AG09319 (cell line): ENCODE measurements at places on chromosomes 1 and 21.

GRCh38 chr21:34987501-34988072 is 61.5 kb downstream of the RUNX1 start:
- no peak for DNase-seq

GRCh38 chr1:111162488-111162880 is 22.5 kb downstream of the CEPT1 start:
- DNase-seq: no peak

- DNase-seq: no peak
Measured at GRCh38 chr21:41709965-41710822, 56.7 kb downstream of the RIPK4 start.

DNA sequence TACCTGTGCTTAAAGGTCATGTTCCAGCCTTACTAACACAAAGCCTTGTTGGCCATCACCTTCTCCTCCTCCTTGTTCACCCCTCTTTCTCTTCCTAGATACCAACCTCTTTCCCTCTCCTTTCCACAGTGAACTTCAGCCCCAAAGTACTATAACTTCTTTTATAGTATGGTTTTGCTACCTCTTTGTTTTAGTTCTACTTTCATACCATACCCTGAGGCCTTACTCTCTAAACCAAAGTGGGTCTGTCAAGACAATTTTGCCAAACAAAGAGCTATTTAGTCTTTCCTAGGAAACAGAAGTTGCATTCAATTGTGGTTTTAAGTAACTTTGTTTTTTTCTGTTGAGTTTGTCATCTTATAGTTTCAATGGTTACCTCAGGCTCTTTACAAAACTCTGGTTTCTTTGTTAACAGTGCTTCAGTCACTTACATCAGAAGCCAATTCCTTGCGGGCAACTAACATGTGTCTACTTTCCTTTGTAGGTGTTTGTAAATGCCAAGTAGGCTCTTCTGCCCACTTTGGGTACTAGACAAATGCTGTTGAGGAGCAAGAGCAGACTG is 623.9 kb upstream of the PKN2 start:
- no peak for DNase-seq
